ENCODE measurements at places on chromosomes 16 and 17.

GRCh38 chr17:17587614-17588337, 3.7 kb downstream of the PEMT start:
- no peak for DNase-seq

DNA sequence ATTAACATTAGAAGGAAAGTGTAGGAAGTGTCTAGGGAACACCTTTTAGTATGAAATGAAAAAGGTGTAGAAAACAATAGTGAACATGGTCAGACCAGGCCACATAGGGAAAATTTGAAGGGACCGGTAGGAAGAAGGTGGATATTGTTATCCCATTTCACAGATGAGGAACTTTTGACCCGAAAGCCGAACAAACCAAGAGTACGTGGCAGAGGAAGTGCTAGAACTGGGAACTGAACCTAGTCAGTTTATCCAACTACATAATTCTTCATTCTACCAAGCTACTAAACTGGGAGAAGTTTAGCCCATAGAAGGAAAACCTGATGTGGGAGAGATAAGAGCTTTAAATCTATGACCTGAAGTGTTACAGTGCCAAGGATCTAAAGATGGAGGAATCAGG, 43.2 kb downstream of the YPEL2 start:
- no peak for DNase-seq

DNA sequence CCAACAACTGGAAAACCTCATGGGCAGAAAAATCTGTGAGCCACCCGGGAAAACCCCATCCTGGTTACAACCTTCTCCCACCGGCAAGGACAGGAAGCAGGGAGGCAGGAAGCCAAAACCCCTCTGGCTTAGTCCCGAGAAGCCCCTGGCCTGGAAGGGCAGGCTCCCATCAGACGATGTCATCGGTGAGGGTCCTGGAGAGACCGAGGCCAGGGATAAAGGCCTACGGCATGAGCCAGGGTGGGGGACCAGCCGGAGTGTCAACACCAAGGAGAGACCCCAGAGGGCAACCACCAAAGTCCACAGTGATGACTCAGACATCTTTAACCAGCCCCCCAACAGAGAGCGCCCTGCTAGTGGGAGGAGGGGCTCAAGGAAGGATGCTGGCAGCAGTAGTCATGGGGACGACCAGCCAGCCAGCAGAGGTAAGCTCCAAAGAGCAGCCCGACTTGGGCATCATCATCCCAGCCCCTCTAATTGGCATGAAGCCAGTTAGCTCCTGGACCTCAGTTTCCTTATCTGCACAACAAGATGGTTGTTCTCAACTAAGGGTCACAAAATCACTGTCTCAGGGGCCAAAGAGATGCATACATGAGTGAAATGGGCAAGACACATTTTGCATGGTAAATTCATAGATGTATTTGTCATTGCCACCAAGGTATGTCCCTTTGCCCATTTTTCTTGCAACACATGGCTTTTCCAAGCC, 190.7 kb downstream of the KATNIP start:
- DNase-seq = no peak

- no peak for DNase-seq
Observed at GRCh38 chr16:85502357-85502756, 110.8 kb upstream of the GSE1 start.

GRCh38 chr17:50110591-50111349, 15.6 kb downstream of the PDK2 start:
- no peak for DNase-seq

GRCh38 chr17:74671031-74671771, 41.5 kb downstream of the CD300LF start:
- peak; percentile 44 for DNase-seq

DNA sequence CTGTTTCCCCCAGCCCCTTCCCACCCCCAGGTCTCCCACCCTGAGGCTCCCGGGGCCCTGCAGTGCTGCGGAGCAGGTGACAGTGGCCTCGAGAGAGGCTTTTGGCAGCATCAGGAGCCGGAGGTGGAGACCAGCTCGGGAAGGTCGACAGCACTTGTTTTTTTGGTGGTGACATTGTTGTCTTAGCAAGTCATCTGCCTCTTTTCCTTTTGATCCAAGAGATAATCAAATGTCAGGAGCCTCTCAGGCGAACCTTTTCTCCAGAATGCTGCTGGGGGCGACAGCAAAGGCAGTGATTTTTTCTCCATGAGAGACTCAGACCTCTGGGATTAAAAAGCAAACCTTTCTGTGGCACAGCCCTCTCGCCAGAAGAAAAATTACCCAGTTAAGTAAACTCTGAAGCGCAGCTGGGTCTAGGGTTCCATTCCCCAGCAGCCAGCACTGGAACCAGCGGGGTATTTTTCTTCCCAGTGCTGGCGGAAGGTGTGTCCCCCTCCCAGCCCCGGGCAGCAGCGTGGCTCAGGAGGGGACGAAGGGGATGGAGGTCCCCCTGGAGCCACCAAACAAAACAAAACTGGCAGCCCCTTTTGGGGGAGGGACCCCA, 37.2 kb downstream of the GRIN2C start:
- no peak for DNase-seq

- DNase-seq = no peak
Observed at GRCh38 chr17:32626379-32626791, 139.6 kb downstream of the CDK5R1 start.

DNA sequence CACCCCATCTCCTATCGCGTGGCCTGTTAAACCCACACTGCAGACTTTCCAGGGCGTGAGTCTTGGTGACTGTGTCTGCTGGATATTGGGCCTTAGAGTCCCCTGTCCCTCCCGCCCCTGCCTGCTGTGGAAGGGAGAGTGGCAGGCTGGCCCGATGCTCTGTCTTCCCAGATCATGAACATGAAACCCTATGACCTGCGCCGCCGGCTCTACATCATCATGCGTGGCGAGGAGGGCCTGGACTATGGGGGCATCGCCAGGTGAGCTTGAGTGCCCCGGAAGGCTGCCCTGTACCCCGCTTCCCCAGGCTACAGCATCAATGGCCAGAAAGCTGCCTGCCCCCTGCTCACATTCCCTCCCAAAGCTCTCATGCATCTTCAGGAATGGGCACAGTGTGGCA, 19.5 kb upstream of the CLEC18A start:
- DNase-seq = no peak

- DNase-seq = no peak
Observed at GRCh38 chr17:11922638-11923037, 74.6 kb downstream of the ZNF18 start.

DNA sequence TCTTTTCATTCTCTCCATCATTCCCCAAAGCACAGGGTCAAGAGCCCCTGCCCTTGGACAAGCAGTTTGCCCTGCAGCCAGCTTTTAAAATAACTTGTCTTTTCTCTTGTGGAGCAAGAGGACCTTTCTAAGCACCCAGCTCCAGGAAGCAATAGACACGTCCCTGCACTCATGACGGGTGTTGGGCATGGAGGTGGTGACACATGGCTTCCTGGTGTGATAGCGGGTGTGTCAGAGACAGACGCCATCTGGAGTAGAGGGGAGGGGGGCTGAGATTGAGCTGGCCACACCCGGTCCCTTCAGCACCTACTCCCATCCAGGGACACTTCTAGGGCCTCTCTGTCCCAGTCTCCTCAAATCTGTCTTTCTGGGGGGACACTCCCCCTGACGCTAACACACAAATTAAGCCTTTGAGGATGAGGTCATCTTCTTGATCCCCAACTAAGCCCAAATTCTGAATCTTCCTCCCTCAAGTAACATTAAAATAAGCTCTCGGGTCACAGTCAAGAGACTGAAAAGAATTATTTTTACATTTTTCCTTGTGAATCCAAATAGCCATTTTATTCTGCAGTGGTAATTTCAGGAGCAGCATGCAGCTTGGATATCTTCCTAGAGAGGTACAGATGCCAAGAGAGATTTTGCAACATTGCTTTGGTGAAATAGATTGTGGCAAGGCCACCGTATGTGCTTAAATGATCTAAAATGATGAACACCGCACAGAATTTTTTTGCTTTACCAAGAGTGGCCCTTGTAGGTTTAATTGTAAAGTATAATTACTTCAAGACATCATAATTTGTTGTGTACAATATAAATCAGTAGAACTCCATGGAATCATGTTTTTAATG, 216.6 kb upstream of the IRX3 start:
- no peak for DNase-seq

DNA sequence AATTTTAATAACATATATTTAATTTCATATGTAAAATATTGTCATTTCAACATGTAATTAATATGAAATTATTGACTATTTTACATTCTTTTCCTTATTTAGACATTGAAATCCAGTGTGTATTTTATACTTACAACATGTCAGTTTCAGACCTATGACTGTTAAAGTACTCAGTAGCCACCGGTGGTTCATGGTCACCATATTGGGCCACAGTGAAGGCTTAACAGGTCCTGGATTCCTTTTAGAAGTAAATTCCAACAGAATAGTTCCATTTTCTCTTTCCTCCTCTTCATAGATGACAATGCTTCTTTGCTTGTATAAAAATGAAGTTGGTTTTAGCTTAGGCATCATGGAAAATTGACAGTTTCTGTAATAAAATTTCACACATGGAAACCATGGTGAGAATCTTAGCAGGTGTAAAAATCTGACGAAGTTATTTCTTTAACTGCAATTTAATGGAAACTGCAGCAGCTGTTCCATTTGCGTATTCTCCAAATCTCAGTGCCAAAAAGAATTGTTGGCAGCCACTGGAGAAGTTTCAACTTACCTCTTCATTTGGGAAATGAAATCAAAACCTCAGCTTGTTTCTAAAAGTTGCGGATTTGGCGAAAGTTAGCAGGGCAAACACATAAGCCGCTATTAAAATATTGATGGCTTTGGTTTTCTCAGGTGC, 231.1 kb downstream of the CDH13 start:
- no peak for DNase-seq

DNA sequence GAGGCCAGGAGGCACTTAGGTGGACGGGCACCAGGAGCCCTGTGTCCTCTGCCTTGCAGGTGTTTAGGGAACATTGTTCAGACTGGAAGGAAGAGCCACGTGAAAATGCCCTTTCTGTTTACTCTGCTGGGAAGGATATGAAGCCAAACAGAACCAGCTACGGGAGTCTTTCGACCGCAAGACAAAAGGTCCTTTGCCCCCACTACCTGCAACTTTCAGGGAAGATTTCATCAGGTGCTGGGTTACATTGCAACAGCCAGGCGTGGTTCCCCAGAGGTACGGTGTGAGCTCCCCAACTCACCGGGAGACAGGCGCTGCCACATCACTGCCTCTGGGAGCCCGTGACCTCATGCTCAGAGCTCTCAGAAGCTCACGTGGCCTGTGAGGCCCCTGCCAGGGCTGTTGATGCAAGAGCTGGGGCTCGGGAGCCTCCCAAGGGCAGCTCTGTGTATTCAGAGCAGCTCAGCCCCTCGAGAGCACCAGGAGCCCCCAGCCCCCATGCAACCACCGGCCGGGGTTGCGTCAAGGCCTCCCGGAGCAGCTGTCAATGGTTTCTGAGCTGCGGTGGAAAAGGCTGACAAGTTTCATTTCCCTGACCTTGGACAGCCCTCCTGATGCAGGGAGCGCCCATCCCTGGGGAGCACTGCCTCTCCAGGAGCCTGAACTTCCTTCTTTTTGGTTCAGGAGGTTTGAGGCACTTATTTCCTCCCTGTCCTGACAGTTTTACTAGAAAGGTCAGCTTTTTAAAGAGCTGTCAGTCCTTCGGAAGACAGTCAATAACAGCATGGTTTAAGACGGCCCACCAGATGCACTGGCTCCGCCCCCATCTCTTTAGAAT, 42.1 kb downstream of the TBC1D16 start:
- no peak for DNase-seq

DNA sequence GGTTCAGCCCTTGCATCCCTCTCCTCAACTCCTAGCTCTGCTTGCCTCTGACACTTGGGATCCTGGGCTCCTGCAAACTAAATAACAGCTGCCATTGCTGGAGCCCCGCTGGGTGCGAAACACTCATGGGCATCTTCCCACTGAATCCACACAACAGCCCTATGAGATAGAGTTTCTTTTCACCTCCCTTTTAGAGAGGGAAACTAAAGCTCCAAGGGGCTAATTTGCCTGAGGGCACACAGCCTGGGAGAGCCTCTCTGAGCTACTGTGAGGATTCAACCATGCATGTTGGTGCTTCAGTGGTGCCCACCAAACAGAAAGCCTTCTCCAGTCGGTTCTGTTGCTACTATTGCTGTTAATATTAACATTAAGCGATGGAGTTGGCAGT, 4.0 kb downstream of the ACBD4 start:
- DNase-seq = no peak

GRCh38 chr16:74107795-74108610, 188.6 kb upstream of the PSMD7 start:
- no peak for DNase-seq

DNA sequence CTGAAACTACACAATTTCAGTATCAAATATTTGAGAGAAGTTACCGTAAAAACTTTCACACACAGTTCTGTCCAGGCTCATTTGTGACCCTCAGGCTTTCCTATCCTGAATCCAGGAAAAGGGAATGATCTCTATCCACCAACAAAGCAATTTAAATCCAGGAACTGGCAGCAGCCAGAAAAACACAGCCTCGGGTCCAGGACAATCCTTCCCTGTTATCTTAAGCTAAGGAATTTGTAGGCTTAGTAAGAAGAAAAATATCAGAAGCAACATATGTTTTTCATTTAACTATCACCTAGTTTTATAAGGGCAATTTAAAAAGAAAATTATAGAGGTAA, 47.1 kb downstream of the TEX2 start:
- DNase-seq = no peak

- no peak for DNase-seq
Observed at GRCh38 chr17:80945736-80946135, 45.9 kb upstream of the CHMP6 start.

DNA sequence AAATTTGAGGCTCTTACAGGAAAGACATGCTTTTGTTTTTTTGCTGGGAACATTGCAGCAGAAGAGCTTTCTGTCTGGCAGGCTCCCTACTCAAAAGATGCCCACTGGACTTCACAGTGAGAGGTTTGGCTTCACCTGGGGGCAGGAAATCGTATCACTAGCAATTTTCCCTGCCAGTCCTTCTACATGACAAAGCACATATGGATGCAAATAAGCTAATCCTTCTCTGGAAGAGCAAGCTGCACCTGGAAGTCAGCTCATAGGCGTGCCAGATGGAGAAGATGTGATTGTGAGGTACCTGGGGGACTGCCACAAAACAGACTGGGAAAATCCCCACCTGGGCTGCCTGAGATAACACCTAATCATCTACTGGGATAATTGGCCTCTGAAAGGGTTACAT, 195.0 kb upstream of the CPHXL start:
- no peak for DNase-seq

GRCh38 chr17:40355123-40355803, 9.3 kb downstream of the GJD3 start:
- DNase-seq = peak; percentile 59

GRCh38 chr17:80028030-80028429, 7.6 kb downstream of the TBC1D16 start:
- DNase-seq = no peak

DNA sequence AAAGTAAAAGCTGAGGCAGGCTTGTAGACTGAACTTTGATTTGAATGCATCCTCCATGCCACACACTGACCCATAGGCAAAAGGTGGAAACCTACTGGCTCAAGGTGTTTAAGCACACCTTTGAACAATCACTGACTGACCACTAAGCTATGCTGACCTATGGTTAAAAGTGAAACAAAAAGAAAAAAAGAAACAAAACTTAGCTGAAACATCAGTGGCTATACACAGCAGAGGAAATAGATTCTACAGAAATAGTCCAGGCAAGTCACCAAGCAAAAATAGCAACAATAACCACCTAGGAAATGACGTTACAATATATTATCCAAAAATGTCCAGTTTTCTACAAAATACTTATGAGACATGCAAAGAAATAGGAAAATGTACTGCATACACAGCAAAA, 60.2 kb downstream of the RPGRIP1L start:
- no peak for DNase-seq
